ENCODE measurements at places on chromosomes 13 and 19.

DNA sequence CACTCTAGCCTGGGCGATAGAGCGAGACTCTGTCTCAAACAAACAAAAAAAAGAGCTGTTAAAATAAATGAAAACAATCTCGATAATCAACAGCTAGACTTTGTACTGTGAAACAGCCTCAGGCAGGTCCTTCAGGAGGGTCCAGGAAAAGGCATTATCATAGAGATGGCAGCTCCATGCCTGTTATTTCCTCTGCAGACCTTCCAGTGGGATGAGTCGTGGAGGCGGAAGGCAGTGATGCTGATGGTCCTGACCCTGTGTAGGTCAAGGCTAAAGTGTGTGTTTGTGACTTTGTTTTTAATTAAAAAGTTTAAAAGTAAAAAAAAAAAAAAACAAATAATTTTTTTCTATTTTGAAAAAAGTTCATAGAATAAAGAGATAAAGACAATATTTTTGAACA, 117.4 kb downstream of the TNFRSF19 start:
- no peak for DNase-seq

DNA sequence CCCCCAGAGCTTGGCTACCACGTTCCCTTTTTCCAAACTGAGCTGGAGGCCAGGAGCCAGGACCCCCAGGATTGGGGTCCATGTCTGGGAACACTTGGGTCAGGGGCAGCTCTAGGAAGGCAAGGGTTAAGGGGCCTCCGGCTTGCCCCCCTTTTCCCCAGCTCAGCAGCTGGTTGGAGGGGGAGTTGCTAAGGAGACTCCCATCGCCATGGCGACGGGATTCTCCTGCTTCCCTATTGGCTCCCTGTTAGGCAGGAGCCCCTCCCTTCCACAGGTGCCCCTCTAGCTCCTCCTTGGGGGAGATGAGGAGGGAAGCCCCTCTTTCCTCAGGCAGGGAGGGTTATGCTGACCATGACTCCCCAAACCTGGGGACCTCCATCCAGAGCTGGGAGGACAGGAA, 33.9 kb downstream of the PDE4A start:
- DNase-seq, result no peak

GRCh38 chr19:8017808-8018207, 12.4 kb upstream of the ELAVL1 start:
- DNase-seq, result no peak

DNA sequence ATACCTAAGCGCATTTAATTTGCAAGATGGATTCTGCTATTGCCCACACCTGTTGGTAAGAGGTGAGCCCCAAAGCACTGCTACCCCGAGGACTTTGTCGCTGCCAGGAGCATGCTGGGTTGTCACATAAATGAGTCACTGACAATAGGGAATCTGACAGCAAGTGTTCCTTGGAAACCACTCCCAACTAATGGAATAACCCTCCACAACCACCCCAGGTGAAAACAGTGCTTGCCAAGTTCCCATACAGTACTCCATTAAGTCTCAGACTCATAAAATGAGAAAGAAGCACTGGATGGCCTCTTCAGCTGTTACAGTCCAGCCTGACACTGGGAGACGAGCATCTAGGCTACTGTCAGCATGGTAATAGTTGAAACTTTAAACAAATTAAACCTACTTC, 108.6 kb downstream of the EFNB2 start:
- DNase-seq, result no peak

- no peak for DNase-seq
These were observed 46.8 kb downstream of the METTL21C start for GRCh38 chr13:102648046-102648445.

GRCh38 chr19:4097501-4097900, 26.4 kb downstream of the MAP2K2 start:
- peak; percentile 75 for DNase-seq

DNA sequence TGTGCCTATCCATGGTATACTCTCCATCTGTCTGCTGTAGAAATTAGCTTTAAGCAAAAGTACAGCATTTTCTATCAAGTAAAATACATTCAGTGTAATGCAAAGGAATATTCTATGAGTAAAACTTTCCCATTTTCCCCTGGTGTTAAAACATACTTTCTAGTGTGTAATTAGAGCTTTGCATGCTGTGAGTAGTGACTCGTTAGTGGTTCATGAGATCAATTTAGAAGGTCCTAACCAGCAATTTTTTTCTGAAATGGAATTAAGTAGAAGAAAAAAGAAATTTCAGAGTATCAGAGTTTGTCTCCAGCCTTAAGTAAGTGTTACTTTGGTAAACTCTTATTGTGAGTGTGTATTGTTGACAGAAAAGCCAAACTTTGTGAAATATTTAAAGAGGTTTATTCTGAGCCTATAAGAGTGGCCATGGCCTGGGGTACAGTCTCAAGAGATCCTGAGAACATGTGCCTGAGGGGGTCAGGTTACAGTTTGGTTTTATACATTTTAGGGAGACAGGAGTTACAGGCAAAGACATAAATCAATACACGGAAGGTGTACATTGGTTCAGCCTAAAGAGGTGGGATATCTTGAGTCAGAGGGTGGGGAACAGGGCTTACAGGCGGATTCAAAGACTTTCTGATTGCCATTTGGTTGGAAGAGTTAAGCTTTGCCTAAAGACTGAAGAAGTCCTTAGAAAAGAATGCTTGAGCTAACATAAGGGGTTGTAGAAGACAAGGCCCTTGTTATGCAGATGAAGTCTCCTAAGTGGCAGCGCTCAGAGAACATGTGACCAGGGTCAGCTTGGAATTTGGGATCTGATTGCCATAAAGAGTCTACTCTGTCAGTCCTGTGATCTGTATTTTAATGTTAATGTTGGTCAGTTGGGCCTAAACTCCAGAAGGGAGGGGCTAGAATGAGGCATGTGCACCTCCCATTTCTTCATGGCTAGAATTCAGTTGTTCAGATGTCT, 25.5 kb downstream of the FAM187B start:
- DNase-seq, result no peak

DNA sequence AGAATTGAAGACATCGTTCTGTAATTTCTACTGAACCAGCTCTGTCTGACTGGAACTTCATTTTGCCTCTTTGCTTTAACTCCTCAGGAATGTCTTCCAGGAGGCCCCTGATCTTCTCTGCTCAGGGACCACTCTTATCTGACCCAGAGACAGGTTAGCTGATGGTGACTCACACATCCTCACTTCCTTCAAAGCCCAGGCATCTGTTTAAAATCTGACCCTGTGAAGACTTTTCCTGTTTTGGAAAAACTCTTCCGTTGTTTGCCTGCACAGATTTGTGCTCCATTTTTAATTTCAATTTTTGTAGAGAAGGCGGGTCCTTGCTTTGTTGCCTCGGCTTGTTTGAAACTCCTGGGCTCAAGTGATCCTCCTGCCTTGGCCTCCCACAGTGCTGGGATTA, 1.6 kb downstream of the ARL11 start:
- DNase-seq, result no peak

DNA sequence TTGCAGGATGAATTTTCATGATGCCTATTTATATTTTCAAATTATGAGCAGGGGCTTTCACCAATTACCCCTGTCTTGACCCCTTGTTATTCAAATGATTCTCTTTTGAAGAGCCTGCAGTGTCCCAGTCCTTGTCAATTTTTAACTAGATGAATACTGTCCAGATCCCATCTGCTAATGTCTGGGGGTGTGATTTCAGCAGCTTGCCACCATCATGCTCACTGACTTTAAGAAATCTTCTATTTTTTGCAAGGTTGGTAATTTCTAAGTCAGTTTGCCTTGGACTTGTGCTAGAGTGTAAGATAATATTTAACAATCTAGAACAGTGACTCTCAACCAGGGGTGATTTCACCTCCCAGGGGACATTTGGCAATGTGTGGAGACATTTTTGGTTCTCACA, 106.0 kb downstream of the CACNA1A start:
- no peak for DNase-seq

GRCh38 chr13:110524541-110525257, 36.8 kb downstream of the RAB20 start:
- peak; percentile 89 for DNase-seq

DNA sequence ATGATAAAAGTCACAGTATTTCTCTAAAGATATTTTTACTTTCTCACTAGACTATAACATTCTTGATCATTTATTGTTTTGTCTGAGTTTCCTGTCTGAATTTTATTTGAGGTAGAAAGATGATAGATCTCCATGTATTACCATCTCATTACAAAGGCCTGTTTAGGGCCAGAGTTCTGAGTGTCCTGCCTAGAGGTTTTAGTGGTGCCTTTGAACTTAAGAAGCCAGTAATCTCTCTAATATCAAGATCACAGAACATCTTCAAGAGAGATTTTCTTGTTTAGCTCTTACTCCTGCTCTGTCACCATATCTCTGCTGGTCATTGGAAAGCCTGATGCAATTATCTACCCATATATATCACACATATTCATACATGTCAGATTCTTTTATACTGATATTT, 101.5 kb downstream of the ZAR1L start:
- no peak for DNase-seq

DNA sequence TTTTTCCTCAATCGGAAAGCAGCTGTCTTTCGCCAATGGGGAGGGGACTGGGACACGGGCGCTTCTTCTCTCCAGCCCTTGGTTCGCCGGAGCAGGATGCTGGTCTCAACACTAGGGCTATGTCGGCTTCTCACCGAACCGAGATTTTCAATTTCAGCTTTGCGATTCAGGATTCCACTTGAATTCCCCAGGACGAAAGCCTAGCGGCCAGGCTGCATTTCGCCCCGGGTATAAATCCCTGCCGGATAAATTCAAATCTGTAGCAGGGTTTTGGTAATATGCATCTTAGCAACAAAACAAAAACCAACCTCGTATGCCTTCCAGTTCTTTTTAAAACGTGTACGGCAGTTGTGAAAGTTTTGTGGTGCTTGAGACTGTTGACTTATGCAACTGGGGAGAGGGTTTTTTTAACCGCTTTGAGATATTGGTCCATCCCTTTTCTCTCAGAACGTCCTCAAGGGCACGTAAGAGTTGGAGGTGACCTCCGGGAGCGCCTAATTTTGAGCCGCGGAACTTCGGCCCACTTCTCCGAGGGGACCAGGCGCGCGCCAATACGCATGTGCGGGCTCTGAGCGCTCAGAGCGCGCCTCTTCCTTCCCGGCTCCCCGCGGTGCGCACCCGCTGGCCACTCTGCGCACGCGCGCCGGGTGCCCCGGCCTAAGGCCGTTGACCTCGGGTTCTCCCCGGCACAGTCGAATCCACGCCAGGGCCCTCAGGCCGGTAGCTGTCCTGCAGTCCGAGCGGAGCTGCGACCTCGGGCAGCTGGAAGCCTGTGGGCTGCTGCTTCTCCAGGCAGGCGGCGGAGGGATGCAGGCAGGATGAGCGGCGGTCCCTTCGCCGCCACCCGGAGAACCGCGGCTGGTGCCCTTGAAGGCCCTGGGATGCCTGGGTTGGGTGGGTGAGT, 7.6 kb downstream of the POU4F1 start:
- DNase-seq, result no peak

DNA sequence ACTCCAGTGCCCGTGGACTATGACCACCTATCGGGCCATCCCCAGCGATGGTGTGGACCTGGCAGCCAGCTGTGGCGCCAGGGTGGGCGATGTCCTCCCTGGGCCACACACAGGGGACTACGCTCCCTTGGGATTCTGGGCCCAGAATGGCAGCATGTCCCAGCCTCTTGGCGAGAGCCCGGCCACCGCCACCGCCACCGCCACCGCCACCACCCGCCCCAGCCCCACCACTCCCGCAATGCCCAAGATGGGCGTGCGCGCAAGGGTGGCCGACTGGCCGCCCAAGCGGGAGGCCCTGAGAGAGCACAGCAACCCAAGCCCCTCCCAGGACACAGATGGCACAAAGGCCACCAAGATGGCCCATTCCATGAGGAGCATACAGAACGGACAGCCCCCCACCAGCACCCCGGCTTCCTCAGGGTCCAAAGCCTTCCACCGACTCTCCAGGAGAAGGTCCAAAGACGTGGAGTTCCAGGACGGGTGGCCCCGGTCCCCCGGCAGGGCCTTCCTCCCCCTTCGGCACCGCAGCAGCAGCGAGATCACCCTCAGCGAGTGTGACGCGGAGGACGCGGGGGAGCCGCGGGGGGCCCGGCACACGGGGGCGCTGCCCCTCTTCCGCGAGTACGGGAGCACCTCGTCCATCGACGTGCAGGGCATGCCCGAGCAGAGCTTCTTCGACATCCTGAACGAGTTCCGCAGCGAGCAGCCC, 142.3 kb downstream of the DPF1 start:
- DNase-seq, result no peak

DNA sequence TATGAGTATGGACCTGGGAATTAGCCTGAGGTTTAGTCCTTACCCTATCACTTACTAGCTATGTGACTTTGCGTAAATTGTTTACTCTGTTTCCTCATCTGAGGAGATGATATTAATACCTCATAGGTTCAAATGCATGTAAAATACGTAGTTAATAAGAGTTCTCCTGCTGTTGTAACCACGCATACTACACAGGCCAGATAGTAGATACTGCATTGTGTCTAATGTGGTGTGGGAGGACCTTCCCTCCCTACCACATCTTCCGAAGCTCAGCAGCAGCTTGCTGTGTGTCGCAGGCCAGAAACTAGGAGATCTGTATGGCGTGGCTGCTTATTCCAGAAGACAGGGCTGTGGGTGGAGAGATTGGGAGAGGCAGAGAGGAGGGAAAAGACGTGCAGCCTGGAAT, 23.0 kb downstream of the GTF2F2 start:
- no peak for DNase-seq

- no peak for DNase-seq
These were observed 295.8 kb downstream of the NDFIP2 start for GRCh38 chr13:79776531-79777295.

DNA sequence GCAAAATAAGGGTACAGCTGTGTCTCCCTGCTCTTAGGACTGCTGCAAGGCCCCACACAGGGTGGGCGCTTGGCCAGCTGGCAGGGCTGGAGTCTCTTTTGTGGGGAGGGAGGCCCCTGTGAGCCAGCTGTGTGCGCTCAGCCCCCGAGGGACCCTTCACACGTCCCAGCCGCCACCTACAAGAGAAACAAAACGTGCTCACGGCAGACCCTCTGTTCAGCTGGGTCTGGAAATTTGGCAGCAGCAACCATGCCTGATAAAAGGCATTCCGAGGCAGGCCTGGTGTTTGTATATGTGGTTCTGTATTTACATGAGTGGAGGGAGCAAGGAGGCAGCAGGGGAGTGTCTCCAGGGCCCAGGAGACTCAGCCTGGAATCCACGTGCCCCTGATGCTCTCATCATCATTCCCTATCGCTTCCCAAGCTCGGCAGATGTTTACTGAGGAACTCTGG, 49.7 kb downstream of the CRTC1 start:
- DNase-seq, result peak; percentile 73

- DNase-seq, result no peak
These were observed 57.3 kb downstream of the SMARCA4 start for GRCh38 chr19:11018179-11018578.

GRCh38 chr13:30159446-30159839, 147.9 kb downstream of the KATNAL1 start:
- DNase-seq, result no peak

GRCh38 chr13:25110956-25111584, 15.1 kb downstream of the PABPC3 start:
- no peak for DNase-seq

- DNase-seq, result peak; percentile 92
These were observed at the start of gene ZNF607 for GRCh38 chr19:37719111-37719926. ZNF607 (minus strand) TSS chr19:37719761; CDS start chr19:37711618, 8,143 bp downstream.

- DNase-seq, result peak; percentile 93
These were observed at the start of gene ZNF229 for GRCh38 chr19:44447916-44448674. ZNF229 (minus strand) TSS chr19:44448472; CDS start chr19:44442847, 5,625 bp downstream.

- no peak for DNase-seq
These were observed 40.3 kb downstream of the ERICH6B start for GRCh38 chr13:45575146-45575829.
